Adrenal gland (tissue), 19 donors: ENCODE measurements at places on chromosomes 16 and 17. TPM values are rescaled to one million over a fixed set of nuclear protein-coding genes. Genes with fewer than 3 reads are reported as not detected.

The KRT12 gene
- total RNA-seq = not detected

The IGF2BP1 gene
- total RNA-seq = 0.69 TPM

DNA sequence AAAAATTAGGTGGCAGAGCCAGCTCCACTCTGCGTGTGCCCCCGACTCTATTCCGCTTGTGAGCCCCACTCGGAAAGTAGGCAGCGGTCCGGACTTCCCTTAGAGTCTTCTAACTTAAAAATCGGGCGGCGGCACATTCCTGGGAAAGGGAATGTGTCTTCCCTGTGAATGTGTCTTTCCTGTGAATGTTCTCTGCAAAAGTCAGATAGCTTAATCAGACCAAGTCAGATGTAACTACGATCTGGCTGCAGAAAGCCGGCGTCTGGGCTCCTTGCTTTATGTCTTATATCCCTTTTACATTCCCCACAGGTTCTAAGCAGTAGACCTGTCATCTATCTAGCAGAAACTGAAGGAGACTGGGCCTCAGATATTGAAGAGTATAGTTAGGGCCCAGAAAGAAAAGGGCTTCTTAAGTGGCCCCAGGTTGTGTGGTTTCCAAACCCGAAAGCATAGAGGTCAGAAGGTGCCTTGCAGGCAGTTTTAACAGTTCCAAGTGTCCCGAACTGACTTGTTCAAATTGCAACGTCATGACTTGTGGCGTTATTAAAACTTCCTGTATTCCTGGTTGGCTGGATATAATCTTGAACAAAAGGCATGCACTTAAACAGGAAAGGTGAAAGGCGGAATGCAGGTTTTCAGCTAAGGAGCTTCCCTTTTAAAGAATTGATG lies 601 bp downstream of the PHKB start:
- no peaks in the 10 kb centered on the region for H3K36me3 ChIP-seq
- peak overlapping the region; percentile 95 for H3K27ac ChIP-seq
- no peaks in the 10 kb centered on the region for H3K27me3 ChIP-seq
- DNase-seq = peak; percentile 51

DNA sequence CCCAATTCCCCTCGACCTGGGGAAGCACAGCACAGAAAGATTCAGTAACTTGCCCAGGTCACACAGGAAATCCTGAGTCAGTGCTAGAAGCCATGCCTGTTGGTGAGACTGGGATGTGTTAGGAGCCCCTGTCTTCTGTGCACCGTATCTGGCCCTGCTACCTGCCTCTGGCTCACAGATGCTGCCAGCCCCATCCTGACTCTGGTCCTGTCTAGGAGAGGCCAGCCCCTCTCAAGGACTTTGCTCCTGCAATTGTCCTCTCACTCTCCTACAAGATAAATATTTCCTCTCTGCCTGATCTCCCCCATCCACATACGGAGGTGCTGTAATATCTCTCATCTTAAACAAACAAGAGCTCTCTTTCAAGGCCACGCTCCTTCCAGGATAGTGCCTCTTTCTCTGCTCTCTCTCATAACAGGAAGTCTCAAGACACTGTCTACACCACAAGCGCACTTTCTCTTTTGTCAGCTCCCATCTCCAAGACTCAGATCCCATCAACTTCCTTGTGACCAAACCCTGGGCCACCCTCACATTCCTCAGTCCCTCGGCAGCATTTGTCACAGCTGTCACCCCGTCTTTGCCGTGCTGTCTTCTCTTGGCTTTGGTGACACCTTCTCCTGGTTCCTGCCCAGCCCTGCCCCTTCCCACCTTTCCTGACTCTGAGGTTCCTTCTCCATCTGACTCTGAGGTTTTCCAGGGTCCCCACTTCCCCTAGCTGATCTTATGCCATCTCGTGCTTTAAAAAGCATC lies 1.9 kb downstream of the SLC13A2 start:
- H3K36me3 ChIP-seq = no peaks in the 10 kb centered on the region
- no peaks in the 10 kb centered on the region for H3K4me1 ChIP-seq

DNA sequence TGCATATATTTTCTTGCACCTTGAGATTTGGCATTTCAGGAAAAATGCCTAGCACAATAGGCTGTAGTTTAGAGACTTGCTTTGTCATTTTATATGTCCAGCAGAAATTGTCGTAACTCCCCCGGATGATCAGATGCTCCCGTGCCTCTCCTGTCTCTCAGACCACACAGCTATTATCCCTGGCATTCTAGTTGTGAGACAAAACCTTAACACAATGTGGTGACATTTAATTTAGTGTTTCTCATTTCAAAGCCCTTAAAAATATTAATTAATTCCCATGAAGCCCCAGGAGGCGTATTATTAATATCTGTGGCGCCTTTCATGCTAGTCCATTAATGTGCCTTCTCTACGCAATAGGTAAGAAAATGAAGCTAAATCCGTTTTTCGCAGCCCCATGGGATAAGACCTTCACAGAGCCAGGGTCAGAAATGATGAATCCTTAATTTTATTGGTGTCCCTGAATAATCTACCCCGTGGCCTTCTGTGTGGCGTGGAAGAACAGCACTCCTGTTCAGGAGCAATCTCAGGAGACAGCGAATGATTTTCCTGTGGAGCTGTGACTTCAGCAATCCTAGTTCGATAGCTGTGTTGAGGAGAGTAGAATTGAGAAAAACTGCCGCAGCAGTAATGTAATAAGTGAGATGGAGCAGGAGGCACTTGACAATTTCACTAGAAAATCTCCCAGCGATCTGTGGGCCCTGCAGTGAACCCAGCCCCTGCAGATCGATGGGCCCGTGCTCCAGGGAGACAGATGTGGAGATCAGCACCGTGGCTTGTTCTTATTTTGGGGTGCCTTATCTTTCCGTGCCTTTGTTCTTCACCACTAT lies 157.9 kb downstream of the RPTOR start:
- no peak overlapping the region for H3K4me3 ChIP-seq
- no peaks in the 10 kb centered on the region for H3K36me3 ChIP-seq
- H3K4me1 ChIP-seq = no peaks in the 10 kb centered on the region
- DNase-seq = no peak

GRCh38 chr16:66419527-66419926 lies 7.6 kb upstream of the BEAN1 start:
- H3K27me3 ChIP-seq = no peaks in the 10 kb centered on the region
- no peak for DNase-seq
- H3K27ac ChIP-seq = no peak overlapping the region
- H3K4me1 ChIP-seq = no peaks in the 10 kb centered on the region
- H3K36me3 ChIP-seq = no peaks in the 10 kb centered on the region

DNA sequence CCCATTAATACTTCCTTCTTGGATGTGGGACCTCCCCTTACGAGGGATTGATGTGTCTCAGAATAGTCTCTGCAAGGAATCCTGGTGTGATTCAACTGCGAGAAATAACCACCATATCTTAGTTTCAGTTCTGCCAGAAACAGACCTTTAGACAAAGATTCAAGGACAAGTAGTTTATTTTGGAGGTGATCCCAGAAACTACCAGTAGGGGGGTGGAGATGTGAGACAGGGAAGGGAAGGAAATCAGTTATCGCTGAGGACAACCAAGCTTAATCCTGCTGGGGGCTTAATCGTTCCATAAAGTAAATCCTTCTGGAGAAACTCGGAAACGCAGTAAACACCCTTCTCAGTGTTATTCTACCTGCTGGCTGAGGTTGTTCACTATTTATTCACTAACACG lies 5.0 kb upstream of the SDR42E1 start:
- no peak overlapping the region for H3K4me3 ChIP-seq
- no peaks in the 10 kb centered on the region for H3K36me3 ChIP-seq
- DNase-seq = no peak
- peaks cover 12% of the 10 kb centered on the region for H3K27me3 ChIP-seq
- H3K4me1 ChIP-seq = no peaks in the 10 kb centered on the region
- H3K27ac ChIP-seq = no peak overlapping the region

DNA sequence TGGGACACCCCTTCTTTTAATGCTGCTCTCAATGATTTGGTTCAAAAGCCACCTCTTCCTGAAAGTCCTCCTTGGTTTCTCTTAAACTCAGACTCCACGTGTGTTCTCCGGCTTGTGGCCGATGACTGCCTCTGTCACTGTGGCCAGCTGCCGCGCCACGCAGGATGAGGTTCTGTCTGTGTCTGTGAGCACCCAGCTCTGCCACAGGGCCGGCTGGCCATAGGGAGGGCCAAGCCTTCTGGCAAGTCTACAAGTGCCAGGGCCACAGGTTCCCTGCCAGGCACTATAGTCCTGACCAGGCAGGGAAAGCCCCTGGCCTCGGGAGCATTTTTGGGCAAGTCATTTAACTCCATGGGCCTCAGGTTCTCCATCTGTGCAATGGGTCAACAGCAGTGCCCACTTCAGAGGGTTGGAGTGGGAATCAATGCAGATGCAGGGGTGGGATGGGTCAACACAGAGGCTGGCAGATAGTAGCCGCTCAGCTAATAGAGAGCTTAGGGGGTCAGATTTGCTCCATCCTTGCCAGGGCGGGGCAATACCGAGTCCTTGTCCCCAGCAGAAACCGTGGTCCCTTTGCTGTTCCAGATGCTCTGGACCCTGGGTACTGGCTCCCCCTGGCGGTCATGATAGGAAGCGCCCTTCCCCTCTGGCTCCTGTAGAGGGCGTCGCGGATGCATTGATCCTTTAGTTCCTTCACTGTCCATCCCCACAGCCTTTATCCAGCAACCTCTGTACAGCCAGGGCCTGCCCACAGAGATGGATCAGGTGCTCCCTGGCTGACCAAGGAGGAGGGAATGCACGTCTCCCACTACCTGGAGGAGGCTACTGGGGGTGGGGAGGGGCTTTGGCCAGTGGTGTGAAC lies 19.3 kb upstream of the ADGRG3 start:
- peaks cover 10% of the 10 kb centered on the region for H3K4me1 ChIP-seq
- H3K27me3 ChIP-seq = no peaks in the 10 kb centered on the region
- DNase-seq = peak; percentile 76
- no peak overlapping the region for H3K4me3 ChIP-seq

DNA sequence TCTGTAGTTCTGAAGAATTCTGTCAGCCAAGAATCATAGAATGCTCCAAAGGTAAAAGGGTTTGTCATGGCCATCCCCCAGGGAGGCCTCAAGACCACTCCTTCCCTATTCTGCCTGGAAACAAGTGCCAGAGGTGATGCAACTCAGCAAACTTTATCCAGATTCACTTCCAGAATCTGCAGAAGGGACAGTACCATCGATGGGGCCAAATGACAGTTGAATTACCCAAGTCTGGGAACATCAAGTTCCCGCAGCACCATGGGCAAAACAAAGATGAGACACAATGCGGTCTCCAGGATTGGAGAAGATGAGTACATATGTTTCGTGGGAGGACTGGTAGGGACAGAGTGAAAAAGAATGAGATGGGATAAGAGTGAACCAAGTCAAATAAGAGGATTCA lies 13.7 kb upstream of the TAT start:
- no peaks in the 10 kb centered on the region for H3K4me1 ChIP-seq
- no peak for DNase-seq
- H3K36me3 ChIP-seq = no peaks in the 10 kb centered on the region
- H3K27ac ChIP-seq = no peak overlapping the region
- no peak overlapping the region for H3K4me3 ChIP-seq

- no peak overlapping the region for H3K4me3 ChIP-seq
- no peaks in the 10 kb centered on the region for H3K27me3 ChIP-seq
- no peaks in the 10 kb centered on the region for H3K36me3 ChIP-seq
- peaks cover 4% of the 10 kb centered on the region for H3K4me1 ChIP-seq
Measured at GRCh38 chr16:88561485-88562359, 8.5 kb upstream of the ZC3H18 start.

- H3K27me3 ChIP-seq = peaks cover 11% of the 10 kb centered on the region
- no peak overlapping the region for H3K27ac ChIP-seq
- H3K4me1 ChIP-seq = no peaks in the 10 kb centered on the region
- DNase-seq = no peak
- H3K36me3 ChIP-seq = no peaks in the 10 kb centered on the region
- H3K4me3 ChIP-seq = no peak overlapping the region
Measured at GRCh38 chr16:27073733-27074132, 7.0 kb downstream of the C16orf82 start.

DNA sequence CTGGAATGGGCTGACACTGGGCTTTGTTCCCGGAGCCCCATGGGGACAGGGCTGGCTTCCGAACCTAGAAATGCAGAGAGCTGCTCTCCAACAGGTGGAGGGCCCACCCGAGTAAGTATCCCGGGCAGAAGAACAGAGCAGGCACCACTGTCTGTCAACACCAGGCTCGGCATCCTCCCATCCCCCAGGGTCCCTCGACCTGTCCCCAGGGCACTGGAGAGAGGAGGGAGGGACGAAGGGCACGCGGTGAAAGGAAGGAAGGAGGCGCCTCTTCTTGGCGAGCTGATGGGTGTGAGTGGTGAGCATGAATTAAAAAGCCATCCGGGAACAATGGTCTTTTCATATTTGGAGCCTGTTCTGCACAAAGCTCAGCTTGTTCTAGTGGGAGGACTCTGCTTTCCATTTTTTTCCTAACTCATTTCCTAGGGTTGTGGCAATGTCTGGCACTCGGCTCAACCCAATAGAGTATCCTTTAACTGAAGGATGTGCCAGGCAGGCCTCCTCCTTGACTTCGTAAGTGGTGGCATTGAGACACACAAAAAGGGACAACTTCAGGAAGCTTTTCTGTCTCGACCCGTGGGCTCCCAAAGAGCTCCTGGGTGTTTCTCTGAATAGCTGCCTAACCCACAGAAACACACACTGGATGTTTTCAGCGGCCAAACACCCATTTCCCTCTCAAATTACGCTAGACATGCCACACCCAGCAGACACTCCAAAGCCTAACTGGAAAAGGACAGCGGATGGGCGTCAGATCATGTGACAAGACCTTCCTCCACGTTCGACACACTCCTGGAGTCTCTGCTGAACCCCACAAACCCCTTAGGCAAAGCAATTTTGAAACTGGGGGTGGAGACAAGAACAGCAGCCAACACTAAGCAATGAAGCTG lies 47.7 kb downstream of the ZFHX3 start:
- H3K36me3 ChIP-seq = no peaks in the 10 kb centered on the region
- H3K4me1 ChIP-seq = peaks cover 17% of the 10 kb centered on the region
- DNase-seq = no peak
- H3K27me3 ChIP-seq = no peaks in the 10 kb centered on the region
- H3K27ac ChIP-seq = no peak overlapping the region

- no peaks in the 10 kb centered on the region for H3K4me1 ChIP-seq
- H3K4me3 ChIP-seq = no peak overlapping the region
- H3K27ac ChIP-seq = no peak overlapping the region
- H3K36me3 ChIP-seq = no peaks in the 10 kb centered on the region
- DNase-seq = no peak
- H3K27me3 ChIP-seq = no peaks in the 10 kb centered on the region
Measured at GRCh38 chr17:74070998-74071679, 132.3 kb upstream of the RPL38 start.

DNA sequence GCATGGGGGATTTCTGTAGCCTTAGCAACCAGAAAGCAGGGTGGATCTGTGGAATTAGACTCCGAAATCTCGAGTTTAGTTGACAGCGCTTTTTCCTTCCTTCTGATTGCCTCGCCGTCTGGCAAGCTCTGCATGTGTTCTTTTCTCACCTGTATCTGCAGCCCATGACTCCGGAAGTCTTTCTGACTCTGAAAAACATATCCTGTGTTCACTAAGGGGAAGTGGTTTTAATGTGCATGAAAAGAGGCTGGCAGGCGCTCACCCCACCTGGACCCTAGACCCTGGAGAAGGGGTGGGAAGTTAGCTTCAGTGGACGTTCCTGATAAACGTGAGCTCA lies 158.5 kb downstream of the RPTOR start:
- DNase-seq = no peak
- H3K27me3 ChIP-seq = no peaks in the 10 kb centered on the region
- no peaks in the 10 kb centered on the region for H3K4me1 ChIP-seq
- no peaks in the 10 kb centered on the region for H3K36me3 ChIP-seq
- H3K27ac ChIP-seq = no peak overlapping the region

- no peaks in the 10 kb centered on the region for H3K36me3 ChIP-seq
- H3K4me3 ChIP-seq = no peak overlapping the region
- H3K27me3 ChIP-seq = no peaks in the 10 kb centered on the region
Measured at GRCh38 chr17:9342225-9342624, 233.4 kb downstream of the STX8 start.
